ENCODE measurements at places on chromosomes 7 and 10.

DNA sequence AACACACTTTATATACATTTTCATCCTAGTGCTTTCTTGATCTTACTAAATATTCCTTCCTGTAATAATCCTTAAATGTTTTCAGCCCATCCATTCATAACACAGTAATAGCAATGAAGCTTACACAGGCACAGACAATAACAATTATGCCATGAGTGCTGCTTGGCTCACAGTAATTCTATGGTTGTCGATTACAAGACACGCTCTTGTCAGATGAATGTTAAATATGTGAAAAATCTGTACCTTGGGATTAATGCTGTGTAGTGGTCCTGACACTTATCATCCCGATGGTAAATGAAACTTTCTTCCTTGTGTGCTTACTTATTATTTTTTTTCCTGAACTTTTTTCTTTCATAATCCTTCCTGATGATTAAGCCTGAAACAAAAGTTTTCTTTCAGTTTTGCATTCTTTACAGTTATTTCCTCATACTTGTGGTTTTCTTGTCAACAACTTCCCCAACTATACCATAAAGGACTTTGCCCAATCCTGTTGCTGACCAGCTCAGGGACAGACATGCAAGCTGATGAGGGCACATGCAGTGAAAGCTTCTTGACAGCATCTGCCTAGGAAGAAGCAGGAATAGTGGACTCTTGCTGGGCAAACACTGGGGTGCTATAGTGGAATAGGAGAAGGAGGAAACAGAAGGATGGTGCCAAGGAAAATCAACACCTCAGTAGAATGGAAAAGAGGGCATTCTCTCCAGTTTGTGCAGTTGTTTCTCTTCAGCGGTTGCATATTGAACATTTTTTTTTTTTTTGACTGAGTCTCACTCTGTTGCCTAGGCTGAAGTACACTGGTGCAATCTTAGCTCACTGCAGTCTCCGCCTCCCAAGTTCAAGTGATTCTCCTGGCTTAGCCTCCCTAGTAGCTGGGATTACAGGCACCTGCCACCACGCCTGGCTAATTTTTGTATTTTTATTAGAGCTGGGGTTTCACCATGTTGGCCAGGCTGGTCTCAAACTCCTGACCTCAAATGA is 6.7 kb upstream of the MGAM2 start:
- DNase-seq = no peak

- DNase-seq = no peak
Observed at GRCh38 chr7:103809229-103809994, 180.0 kb downstream of the RELN start.

DNA sequence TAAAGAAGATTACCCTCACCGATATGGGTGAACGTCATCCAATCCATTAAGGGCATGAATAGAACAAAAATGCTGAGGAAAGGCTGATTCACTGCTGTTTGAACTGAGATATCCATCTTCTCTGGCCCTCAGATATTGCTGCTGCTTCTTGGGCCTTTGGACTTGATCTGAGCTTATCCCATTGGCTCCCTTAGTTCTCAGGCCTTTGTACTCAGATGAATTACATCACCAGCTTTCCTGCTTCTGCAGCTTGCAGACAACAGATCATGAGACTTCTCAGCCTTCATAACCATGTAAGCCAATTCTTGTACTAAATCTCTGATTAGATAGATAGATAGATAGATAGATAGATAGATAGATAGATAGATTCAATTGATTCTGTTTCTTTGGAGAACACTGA is 40.2 kb downstream of the CYCS start:
- DNase-seq = no peak

- no peak for DNase-seq
Observed at GRCh38 chr7:150356265-150356897, 12.2 kb upstream of the REPIN1 start.

DNA sequence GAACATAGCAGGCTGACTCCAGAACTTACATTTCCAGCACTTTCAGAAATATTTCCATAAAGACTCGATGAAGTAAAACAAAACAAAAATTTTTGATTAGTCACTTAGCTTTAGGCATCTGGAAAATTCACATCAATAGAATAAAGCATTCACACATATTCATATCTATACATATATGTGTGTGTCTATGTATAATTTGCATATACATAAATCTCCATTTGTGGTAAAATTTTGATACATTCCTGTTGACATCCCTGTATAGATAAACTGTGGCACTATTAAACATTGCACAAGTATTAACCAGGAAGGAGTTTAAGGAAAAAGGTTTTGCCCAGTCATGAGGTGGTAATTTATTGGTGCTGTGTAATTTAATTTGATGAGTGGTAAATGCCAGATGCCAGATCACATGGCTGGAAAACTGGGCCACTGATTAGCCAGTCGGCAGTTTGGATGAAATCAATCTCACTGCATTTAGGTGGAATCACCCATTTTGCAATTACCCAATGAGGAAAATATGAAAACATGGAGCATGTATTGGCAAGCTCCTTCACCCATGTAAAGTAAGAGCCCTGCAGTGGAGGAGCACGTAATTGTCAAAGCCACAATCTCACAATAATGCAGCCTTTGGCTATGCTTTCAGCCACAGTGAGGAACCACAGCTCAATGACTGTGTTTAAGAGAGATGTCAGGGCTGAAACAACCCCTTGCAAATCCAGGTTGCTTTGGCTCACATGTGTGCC is 294.6 kb downstream of the RNLS start:
- no peak for DNase-seq

- no peak for DNase-seq
Observed at GRCh38 chr10:11146402-11147171, 128.9 kb downstream of the CELF2 start.

- DNase-seq = no peak
Observed at GRCh38 chr7:124338861-124339260, 306.0 kb upstream of the TMEM229A start.

DNA sequence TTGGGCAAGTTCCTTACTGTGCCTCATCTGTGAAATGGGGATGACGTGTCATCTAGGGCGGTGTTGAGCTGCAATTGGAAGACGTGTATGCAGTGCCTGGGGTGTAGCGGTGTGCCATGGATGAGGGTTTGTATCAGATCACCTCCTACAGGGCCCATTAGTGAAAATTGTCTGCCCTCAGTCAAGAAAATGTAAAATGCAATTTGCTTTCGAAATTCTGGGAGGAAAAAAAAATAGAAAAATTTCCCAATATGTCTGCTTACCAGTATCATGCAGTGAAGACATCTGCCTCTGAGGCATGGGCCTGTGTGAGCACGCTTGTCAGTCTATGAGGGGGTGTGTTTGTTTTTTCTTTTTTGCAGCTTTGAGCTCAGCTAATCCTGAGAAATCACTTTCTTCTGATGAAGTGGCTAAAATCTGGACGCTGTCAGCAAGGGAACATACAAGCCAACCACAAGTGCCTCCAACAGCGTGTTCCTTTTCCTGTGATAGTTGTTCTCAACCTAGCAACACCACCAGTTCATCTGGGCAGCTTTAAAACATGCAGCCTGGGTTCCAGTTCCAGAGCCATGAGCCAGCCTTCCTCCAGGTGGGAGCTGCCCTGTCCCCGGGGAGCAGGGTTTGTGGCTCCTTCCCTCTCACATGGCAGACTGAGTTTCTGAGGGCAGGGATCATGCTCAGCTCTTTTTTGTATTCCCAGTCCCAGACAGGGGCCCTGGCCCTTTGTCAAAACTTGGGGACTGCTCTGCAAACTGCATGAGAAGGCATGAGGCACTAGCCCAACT is 10.3 kb downstream of the FAM241B start:
- no peak for DNase-seq

DNA sequence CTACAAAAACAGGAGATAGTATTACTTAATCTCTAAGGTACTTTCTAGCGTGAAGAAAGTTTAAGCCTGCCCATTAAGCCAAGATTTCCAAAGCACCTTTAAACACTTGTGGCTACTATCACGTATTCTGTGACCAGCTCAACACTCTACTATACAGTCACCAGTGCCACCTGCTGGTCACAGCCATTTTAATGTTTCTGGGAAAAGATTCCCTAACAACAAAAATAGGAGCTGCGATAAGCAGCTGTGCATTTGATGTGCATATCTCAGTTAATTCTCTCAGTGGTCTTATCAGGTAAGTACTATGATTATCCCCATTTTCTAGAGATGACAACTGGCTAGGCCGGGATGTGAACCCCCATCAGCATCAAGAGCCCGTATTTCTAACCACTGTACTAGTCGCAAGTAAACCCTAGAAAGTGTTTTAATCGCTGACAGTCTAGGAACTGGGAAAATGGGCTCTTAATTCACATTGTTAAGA is 860 bp downstream of the SEC31B start:
- no peak for DNase-seq

DNA sequence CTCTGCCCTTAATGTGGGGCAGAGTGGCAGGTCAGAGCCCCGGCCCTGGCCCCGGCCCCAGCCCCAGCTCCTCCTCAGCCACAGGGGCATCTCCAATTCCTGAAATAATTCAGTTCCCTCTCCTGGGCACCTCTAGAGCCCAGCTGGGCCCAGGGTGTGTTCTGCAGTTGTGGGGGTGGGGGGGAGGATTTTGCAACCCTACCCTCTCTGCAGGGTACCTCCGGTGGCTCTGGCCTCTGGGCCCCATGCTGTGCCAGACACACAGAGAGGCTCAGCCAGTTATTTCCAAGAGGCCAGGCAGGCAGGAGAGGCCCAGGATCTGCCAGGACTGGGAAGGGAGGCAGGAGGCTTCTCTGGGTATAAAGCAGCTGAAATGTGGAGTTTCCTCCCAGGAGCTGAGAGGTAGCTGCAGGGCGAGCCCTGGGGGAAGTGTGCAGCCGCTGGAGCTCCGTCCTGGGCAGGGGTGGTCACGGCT is 47.9 kb downstream of the PWWP2B start:
- DNase-seq = no peak

- DNase-seq = no peak
Observed at GRCh38 chr10:121578965-121579364, 19.3 kb downstream of the FGFR2 start.

DNA sequence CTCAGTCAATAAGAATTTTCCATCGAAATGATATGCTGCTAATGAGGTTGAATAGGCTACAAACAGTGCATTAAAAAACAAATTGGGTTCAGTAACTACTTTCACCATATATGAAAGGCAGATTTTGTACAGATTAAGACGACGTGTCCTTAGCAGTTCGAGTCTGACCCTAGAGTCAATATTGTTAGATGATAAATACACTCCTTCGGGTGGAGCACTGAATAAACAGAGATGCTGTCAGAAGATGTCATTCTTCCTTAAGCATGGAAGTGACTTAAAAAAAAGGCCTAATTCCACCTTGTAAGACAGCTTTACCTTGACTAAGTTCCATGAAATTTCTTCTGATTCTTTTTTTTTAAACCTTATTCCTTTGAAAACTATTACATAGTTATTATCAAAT is 5.8 kb upstream of the AGR2 start:
- no peak for DNase-seq

GRCh38 chr10:62992145-62992721 is 140.9 kb upstream of the NRBF2 start:
- DNase-seq = no peak

GRCh38 chr7:38199782-38200181 is 21.7 kb downstream of the STARD3NL start:
- no peak for DNase-seq

DNA sequence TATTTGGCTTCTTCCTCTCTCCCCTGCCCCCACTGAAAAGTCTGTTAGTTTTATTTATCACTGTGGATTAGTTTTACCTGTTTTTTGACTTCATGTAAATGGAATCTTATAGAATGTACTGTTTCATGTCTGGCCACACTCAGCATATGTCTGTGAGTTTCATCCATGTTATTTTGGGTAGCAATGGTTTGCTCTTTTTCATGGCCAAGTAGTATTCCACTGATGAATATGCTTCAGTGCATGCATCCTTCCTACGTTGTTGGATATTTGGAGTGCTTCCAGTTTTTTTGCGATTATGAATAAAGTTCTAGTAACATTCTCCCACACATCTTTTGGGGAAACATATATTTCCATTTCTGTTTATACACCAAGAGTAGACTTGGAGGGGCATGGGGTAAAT is 19.1 kb downstream of the TCF7L2 start:
- no peak for DNase-seq

DNA sequence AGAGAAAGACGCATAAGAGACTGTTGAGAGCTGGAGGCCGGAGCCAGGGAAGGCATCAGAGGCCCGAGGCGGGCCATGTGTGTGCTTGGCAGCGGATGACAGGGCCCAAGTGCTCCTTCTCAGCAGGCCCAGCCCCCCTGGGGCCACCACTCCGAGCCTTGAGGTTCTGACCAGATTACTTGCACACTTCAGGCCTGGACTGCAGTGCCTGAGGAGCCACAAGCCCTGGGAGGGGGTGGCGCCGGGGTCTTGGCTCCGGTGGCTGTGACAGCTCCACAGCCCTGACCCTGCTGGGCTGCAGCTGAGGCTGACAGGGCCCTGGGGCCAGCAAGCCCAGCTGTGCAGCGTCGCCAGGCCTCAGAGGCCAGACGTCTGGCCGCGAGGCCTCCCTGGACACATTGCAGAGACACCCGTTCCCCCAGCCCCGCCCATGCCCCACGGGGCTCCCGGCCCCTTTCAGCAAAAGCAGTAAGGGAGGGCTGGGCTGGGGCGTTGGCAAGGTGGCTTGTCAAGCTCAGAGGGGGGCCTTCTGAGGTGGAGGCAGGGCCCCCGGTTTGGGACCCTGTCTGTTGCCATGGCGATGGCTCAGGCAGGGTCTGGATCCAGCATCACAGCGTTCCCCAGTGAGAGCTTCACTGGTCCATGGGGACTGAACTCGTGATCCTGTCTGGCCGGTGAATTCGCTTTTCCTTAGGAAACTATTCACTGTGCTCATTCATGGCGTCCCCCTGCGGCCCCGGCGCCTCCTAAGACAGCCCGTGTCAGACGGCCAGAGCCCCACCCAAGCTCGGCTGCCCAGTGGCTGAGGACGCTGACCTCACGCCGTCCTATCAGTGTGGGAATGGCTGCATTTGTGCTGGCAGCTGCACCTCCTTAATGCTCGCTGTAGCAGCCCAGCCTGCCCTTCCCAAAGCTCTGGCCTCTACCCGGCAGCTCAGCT is 5.7 kb downstream of the ELN start:
- DNase-seq = no peak

DNA sequence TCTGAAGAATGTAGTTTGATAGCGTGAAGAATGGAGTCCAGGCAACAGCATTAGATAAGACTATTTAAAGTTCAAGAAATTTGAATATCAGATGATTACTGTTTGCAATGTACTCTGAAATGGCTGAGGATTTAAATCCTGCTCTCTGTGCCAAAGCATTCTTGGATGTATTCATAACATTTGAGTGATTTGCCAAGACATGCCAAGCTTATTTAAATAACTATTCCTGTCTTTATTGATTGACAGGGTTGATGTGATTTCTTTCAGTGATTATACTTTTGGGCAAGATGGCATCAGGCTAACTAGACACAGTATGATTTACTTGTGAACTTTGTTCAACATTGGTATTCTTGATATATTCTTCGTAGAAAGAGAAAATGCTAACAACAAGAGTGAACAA is 168.7 kb downstream of the GNAI1 start:
- DNase-seq = no peak

- DNase-seq = no peak
Observed at GRCh38 chr10:86775056-86775869, 18.8 kb downstream of the BMPR1A start.
